Renal cortical epithelial cell (primary cell): ENCODE measurements at places on chromosomes 16 and 17.

- DNase-seq = no peak
Measured at GRCh38 chr17:2403044-2403443, 2.2 kb upstream of the MNT start.

- DNase-seq = no peak
Measured at GRCh38 chr16:69820926-69821541, 58.9 kb downstream of the WWP2 start.

DNA sequence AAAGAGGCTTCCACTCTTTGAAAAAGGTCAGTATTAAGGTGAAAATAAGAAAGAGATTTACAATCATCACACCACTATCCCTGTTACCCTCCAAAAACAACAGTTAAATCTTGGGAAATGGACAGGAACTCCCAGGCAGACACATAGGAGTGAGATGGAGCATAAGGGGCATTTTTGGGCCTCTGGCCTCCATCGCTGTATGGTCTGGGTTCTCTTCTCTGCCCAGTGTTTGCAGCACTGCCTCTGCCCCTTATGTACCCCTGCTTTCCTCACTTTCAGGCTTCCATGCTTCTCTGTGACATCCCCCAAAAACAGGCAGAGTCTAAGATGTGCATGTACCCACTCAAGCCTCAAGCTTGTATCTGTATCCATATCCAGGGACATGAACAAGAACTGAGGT, 630 bp upstream of the HOXB2 start:
- DNase-seq = no peak

DNA sequence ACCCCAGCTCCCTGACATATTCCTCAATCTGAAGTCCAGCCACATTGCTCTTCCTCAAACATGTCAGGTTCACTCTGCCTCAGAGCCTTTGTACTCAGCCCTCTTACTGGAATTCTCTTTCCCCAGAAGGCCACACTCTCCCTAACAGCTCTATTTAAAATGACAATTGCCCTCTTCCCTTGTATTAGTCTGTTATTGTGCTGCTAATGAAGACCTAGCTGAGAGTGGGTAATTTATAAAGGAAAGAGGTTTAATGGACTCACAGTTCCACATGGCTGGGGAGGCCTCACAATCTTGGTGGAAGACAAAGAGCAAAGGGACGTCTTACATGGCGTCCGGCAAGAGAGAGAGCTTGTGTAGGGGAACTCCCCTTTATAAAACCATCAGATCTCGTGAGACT, 46.0 kb downstream of the HS3ST2 start:
- no peak for DNase-seq

GRCh38 chr17:45020354-45021138, 30.9 kb downstream of the DCAKD start:
- peak; percentile 50 for DNase-seq

DNA sequence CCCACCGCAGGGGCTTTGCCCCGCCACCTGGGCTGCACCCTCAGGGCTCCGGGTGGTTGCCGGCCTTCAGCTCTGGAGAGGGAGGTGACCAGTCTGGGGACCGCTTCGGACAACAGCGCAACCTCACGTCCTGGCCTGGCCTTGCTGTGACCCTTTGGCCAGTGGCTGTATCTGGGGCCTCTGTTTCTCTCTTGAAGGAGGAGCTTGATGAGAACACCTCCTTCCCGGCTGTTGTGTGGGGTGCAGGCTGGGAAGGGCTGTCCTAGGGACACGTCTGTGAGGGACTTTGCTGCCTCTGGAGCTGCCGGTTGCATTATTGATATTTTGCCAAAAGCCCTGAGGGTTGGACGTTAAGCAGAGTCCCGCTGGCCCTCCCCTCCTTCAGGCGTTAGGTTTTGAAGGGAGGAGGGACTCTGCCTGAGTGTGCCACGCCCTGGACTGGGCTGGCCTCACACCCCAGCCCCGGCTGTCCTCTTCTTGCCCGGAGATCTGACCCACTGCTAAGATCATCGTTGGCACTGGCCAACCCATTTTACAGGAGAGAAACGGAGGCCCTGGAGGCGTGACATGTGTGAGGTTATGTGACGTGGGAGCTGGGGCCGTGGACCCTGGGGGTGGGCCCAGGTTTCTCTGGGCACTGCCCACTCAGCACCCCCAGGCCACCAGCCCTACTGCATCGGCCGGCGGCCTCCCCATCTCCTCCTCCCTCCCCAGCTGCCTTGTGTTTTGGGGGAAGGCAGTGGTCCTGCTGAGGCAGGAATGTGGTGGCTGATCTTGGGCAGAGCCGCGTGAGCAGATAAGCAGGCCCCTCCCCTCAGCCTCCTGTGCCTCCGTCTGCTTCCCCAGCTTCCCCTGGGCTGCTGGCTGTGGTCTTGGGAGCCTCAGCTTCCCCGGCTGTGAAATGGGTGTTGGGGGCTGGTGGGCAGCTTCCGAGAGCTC, 8.5 kb downstream of the ZFPM1 start:
- no peak for DNase-seq

- no peak for DNase-seq
Measured at GRCh38 chr16:52533296-52533695, 13.6 kb downstream of the TOX3 start.

DNA sequence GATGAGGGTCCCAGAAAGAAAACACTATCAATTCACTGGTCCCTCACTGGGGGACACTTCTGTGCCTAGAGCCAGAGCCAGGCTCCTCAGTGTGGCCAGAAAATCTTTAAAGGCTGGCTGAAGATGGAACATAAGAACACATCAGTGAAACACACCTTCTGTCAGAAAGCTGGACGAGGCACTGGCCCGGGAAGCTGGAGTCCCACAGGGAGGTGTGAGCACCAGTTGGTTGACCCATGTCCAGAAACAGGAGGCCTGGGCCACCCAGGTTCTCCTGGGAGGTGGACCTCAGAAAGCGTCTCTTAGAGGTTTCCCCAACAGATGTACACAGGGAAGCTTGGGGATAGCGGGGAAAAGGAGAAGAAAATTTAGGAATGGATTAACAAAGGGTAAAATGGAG, 56.2 kb upstream of the ALDH3A2 start:
- DNase-seq = no peak

DNA sequence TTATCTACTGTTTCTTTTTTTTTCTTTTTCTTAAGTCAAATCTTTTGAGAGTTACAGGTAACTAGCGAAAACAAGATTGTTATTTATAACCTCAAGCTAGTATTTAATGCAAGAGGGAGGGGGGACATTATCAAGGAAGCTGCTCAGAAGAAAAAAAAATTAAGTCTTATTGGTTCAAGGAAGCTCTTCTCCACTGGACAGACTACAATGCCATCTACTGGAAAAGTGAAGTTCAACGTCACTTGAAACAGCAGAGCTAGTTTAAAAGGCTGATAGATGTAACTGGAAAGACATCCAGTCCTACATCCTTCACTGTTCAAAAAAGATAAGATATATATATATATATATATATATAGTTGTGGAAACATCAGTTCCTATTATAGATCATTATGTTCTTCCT, 418.0 kb upstream of the PSMD7 start:
- DNase-seq = peak; percentile 77

DNA sequence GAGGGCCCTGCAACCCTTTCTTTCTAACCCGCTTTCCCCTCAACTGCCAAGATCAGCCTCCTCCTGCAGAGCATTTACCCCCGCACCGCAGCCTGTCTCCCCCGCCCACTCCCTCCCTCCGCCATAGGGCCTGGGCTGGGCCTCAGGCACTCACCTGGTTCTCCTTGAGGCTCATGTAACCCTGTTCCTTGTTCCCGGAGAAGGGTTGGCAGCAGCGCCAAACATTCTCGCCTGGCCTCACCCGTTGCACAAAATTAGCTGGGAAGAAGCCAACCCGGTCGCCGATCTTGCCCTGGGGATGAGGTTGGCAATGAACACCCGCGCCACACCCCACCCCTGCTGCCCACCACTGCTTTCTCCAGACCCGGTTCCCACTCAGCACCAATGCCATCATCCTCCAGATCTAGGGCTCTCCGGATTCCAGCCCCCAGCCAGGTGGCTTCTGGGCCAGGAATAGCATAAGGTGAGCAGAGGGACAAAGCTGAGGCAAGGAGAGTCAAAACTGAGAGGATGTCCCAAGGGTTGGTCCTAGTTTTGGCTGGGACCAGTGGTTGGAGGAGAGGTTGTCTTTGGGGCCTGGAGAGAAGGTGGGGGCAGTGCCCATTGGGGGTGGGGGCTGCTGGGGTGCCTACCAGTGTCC, 12.8 kb downstream of the STAC2 start:
- no peak for DNase-seq

DNA sequence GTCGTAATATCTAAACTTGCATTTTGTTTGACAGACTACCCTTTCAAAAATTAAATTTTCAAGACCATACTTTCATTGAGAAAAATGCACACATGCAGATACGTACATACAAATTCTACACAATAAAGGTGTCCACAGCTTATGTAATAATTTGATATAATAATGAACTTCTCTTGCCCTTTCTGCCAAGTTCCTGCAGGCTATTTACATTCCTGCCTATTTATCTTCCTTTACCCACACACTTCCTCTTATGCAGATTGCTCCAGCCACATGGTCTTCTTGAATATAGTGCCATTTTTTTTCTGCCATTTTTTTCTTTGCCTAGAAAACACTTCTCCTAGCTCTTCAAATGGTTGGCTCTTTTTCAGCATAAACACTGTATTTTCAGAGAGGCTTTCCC, 826.9 kb upstream of the CDH8 start:
- DNase-seq = no peak

DNA sequence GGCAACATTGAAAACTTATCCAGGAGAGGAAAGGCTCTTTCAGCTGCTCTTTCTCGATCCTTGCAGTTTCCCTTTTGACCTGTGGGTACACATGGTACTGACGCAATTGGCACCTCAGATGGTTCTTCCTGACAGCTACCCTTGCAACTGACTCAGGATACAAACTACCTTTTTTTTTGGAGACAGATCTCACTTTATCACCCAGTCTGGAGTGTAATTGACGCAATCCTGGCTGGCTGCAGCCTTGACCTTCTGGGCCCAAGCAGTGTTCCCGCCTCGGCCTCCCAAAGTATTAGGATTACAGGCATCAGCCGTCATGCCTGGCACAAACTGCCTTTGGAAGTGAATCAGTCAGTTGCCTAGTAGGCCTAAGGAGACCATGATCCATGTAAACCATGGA, 607.2 kb downstream of the WWOX start:
- no peak for DNase-seq

DNA sequence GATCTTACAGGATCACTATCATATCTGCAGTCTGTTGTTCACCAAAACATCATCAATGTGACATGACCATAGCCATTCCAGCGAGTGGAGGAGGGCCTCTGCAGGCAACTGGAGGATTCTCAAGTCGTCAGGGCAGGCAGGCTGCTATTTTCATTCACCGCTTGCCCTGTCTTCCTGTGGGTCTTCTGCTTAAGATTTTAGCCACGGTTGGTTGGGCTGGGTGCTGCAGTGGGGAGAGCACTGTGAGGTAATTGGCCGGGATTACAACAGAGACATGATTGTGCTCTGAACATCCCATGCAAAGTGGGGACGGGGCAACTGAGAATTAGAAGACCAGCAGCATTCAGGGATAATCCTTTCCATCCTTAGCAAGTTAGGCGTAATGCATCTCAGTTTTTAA, 245.9 kb downstream of the CPPED1 start:
- no peak for DNase-seq

DNA sequence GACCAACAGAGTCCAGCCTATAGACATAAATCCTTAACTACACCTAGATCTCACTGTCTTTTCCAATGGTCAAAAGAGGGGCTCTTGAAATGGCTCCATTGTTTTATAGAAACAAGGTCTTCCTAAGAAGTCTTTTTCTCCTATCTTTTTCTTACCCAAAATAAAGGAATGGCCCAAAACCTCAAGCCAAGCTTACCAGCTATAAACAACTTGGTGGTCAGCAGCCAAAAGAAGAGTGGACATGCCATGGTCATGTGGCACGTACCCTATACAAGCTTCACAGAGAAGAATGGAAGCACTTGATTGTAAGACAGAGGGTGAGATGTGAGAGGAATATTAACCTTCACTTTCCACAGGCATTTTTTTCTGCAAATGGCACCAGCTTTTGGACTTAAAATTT, 82.1 kb upstream of the GNAO1 start:
- no peak for DNase-seq

DNA sequence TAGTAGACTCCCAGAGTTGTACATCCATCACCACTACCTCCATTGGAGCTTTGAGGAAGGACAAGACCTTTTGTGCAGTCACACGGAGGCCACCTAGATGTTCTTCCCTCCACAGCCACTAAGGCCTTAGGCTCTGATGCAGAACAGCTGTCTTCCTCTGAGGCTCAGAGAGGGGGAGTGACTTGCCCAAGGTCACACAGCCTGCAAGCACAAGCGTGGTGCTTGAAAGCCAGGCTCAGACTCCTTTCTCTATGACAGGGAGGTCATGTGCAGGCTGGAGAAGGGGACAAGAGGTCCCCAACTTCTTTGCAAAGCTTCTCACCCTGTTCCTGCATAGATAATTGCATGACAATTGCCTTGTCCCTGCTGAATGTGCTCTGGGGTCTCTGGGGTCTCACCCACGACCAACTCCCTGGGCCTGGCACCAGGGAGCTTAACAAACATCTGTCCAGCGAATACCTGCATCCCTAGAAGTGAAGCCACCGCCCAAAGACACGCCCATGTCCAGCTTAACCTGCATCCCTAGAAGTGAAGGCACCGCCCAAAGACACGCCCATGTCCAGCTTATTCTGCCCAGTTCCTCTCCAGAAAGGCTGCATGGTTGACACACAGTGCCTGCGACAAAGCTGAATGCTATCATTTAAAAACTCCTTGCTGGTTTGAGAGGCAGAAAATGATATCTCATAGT, 12.7 kb downstream of the SCGB1C2 start:
- DNase-seq = no peak

- no peak for DNase-seq
Measured at GRCh38 chr16:54816471-54816870, 114.2 kb upstream of the IRX5 start.

DNA sequence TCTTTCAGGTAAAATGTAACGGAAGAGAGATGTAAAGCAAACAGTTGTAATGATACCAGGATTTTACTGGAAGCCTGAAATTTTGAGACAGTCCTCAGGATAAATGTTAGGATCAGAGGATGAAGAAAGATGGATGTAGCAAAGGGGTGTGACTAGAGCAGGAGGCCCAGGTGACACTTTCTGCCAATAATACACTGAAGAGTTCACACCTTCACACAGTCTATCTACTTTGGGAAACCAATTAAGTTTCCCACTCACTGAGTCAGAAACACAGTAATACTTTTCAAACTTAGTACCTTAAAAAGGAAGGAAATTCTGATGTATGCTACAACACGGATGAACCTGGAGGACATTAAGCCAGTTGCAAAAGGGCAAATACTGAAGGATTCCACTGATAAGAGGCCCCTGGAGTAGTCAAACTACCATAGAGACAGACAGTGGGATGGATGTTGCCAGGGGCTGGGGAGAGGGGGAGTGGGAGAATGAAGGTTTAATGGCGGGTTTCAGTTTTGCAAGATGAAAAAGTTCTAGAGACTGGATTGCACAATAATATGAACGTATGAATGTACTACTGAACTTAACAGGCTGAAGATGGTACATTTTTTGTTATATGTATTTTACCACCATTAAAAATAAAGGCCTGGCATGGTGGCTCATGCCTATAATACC, 62.3 kb downstream of the CYTH1 start:
- DNase-seq = no peak
